ENCODE measurements at places on chromosomes 12 and 14.

DNA sequence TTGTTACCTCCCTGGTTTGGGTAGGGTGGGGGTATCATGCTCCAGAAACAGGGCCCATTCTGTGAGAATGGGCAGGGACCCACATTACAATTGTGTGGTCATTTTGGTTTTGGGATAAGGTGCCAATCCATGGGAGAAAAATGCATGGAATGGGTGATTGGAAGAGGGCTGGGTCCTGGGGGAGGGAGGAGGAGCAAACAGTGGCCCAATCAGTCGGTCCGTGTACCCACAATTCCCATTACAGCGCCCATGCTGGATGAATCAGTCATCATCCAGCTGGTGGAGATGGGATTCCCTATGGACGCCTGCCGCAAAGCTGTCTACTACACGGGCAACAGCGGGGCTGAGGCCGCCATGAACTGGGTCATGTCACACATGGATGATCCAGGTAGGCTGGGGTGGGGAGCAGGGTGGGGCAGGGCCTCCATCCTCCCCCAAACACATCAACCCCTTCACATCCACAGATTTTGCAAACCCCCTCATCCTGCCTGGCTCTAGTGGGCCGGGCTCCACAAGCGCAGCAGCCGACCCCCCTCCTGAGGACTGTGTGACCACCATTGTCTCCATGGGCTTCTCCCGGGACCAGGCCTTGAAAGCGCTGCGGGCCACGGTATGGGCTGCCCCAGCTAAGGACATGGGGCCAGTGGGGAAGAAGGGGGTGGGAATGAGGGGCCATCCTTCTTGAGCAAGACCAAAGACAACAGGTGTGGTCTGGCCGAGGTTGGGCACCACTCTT, 3.6 kb upstream of the TPI1 start:
- DNase-seq, result no peak

GRCh38 chr12:82756303-82756702, 69.6 kb downstream of the TMTC2 start:
- DNase-seq, result no peak

- no peak for DNase-seq
These were observed 26.4 kb upstream of the BATF start for GRCh38 chr14:75495882-75496281.

DNA sequence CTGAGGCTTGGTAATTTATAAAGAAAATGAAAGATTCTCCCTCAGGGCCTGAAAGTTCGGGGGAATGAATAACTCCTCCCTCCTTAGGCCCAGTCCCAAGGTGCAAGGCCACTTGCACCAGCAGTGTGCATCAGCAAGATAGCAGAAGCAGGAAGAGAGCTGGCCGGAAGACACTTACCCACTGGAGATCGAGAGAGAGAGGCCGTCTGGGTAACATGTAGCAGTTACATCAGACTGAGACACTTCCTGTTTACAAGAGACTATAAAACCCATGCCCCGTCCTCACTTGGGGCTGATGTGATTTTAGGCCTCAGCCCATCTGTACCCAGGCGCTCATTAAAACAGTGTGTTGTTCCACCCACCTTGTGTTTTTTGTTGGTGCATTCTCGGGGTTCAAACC, 85.2 kb downstream of the TMTC3 start:
- no peak for DNase-seq

All from T-cell (primary cell).